ENCODE measurements at places on chromosomes 2 and 18.

DNA sequence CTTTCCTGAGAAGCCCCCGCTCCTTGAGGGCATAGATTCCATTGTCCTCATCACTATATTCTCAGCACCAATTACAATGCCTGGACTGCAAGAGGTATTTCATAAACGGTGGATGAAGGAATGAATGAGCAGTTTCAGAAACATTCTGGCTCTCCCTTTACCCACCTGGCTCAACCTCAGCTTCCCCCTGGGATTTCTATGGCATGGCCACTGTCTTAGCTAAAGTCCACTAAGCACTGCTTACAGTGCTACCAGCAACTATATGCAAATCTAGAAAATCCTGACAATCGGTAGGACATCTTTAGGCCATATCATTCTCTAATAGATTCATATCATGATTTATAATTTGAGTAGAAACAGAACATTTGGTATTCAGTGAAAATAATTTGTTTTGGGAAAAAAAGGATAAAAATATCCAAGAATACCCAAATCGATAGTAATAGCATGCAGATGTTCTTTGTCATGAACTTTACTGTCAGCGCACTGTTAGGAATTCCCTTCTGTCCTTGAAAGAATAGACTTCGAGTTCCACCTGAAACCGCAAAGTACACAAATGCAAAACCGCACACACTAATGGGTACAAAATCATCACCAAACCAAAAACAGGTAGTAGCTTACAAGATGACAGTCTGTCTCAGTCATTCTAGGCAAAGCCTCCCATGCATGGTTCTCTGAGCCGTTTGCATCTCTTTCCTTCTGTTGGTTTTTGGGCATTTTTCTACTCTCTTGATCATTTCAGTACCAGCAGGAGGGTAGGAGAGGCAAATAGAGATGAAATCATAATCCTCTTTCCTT lies 303.6 kb upstream of the ID2 start:
- DNase-seq = no peak

GRCh38 chr2:191853843-191854242 lies 7.0 kb upstream of the CAVIN2 start:
- no peak for DNase-seq

DNA sequence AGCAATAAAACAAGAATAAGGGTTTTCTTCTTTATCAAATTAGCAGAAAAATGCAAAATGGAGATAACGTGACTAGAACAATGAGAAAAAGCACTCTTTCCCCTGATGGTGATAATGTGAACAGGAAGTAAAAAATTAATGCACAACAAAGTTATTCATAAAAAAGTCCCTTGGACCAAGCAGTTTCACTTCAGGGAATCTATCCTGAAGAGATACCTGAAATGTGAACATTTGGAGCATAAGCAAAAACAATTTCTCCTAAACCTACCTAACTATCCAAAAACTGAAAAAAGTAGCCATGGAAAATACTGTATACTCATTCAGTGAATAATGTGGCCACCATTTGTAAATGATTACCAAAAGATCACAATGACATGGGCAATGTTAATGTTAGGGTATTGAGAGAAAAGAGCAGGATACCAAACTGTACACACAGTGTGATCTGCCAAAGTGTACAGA lies 48.7 kb downstream of the TRIP12 start:
- no peak for DNase-seq

GRCh38 chr18:36780748-36781147 lies 48.1 kb downstream of the TPGS2 start:
- DNase-seq = no peak

- no peak for DNase-seq
These were observed 10.4 kb downstream of the CHST10 start for GRCh38 chr2:100407073-100407472.

GRCh38 chr2:45974056-45974455 lies 322.6 kb downstream of the PRKCE start:
- no peak for DNase-seq

DNA sequence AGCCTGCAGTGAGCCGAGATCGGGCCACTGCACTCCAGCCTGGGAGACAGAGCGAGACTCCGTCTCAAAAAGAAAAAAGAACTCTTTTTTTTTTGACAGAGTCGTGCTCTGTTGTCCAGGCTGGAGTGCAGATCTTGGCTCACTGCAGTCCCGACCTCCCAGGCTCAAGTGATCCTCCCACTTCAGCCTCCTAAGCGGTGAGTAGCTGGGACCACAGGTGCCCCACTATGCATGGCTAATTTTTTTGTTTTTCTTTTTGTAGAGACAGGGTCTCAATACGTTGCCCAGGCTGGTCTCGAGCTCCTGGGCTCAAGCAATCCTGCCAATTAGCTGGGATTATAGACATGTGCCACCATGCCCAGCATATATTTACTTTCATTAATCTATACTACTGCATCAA lies 12.5 kb upstream of the INO80D start:
- DNase-seq = no peak

GRCh38 chr2:105242286-105242993 lies 897 bp downstream of the GPR45 start:
- no peak for DNase-seq

- DNase-seq = no peak
These were observed 74.6 kb upstream of the SMAD7 start for GRCh38 chr18:49025426-49025766.

GRCh38 chr2:185187421-185187820 lies 551.2 kb upstream of the FSIP2 start:
- no peak for DNase-seq

GRCh38 chr18:75247611-75248421 lies 37.2 kb downstream of the TSHZ1 start:
- peak; percentile 68 for DNase-seq

DNA sequence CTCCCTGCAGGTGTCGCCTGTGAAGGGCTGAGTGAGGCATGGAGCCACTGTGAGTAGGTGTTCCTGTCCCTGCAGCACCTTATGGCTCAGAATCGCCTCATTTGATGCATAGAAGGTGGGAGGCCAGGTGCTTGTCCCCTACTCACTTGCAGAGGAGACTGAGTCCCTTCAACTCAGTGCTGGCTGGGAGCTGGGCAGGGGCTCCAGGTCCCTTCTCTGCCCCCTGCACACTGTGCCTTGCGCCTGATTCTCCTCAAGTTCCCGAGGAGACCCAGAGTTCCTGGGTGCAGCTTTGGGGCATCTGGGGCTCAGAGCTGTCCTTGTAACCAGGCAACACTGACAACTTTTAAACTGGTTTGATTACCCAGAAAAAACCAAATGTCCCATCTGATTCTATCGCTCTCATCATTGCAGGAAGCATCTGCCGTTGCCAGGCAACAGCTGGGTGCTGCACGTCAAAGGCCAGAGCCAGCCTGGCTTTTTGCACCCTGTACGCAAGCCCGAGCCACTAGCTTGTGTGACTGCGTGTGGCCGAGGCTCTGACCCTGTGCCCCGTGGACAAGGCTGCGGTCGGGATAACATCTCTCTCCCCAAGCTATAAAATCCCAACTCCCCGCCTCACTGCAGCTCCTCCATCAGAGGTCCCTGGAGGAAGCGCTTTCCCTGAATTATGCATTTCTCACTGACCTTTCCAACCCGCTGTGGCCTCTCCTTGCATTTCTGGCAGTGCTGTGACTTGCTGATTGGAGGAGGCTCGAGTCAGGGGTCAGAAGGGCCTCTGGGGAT lies 130.8 kb upstream of the HDAC4 start:
- no peak for DNase-seq

DNA sequence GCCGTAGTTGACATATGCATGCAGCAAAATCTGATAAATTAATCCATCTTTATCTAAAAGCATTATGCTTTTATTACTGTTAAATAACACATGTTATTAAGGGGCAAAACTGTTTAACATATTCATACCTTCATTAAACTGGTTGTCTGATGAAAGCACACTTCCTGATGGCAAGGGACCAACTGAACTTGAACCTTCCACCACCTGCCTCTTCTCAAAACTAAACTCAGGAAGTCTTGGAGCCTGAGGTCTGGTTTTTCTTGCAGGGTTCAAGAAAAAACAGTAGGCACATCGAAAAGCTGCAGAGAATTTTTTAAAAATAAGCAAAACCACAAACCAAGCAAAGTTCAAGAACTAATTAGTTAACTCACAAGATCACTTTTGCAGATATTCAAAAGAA lies 64.9 kb downstream of the LNPK start:
- DNase-seq = no peak
